Nucleus accumbens (tissue), 56 donors: ENCODE measurements at places on chromosomes 1 and 21.

GRCh38 chr1:63777286-63777685 lies 3.5 kb downstream of the ROR1 start:
- DNase-seq, result no peak

GRCh38 chr1:13646521-13646920 lies 53.5 kb upstream of the PRDM2 start:
- DNase-seq, result no peak

DNA sequence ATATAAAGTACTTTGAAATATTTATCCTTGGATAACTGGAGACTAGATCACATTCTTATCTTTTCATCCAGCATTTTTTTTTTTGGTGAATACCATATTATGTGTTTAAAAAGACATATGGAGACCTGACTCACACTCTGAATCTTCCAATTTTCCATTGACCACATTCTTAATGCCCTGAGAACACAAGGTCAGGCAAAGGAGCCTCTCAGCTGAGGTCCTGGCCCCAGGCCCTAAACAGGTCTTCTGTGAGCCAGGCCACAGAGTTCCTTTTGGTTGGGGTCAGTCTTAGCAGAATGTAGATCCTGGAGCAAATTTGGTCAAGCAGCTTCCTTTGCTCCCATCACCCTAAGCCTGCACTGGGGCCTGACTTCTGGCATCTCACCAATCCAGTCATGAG lies 390.1 kb upstream of the ST6GALNAC5 start:
- DNase-seq, result no peak

GRCh38 chr1:234216116-234216703 lies 157.0 kb upstream of the COA6 start:
- no peak for DNase-seq

GRCh38 chr1:228161866-228162265 lies 3.7 kb upstream of the IBA57 start:
- no peak for DNase-seq

DNA sequence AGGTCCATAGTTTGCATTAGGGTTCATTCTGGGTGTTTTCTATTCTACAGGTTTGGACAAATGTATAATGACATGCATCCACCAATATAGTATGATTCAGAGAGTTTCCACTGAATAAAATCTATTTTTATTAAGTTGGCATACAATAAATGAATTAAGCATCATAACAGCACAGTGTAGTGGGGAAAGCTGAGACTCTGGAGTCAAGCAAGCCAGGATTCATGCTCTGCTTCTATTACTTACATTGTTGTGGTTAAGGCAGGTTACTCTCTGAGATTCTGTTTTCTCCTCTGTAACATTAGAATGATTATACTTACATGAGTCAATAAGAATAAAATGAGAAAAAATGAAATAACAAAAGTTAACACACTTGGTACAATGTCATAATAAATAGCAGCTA lies 131.3 kb downstream of the SLC30A10 start:
- DNase-seq, result no peak

- no peak for DNase-seq
These were observed 4.3 kb downstream of the INKA2 start for GRCh38 chr1:111734856-111735255.

DNA sequence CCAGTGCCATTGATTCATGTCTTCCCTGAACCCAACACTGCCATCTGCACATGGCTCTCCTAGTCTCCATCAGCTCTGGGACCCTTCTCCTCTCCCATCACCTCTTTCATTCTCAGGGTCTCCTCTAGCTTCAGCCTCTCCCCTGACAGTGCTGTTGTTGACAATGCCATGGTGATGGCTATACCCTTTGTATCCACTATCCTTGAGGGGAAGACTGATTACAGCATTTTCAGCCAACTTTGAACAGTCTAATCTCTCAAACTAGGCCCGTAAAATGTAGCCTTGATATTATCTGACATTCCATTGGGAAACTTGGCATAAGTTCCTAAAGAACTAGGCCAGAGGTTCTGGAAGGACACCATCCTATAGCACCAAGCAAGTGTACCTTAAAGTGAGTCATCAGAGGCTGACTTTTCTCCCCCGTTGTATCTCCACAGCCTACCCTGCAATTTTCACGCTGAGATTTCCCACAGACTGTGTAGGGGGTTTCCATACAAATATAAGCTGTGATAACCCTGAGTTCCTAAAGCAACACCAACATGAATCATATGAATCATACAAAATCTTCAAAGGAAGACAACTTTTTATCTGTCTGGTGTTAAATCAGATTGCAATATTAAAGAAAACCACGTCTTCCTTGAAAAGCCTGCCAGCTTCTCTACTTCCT lies 5.8 kb downstream of the HAO2 start:
- no peak for DNase-seq
